ENCODE measurements at places on chromosomes 1 and 21.

DNA sequence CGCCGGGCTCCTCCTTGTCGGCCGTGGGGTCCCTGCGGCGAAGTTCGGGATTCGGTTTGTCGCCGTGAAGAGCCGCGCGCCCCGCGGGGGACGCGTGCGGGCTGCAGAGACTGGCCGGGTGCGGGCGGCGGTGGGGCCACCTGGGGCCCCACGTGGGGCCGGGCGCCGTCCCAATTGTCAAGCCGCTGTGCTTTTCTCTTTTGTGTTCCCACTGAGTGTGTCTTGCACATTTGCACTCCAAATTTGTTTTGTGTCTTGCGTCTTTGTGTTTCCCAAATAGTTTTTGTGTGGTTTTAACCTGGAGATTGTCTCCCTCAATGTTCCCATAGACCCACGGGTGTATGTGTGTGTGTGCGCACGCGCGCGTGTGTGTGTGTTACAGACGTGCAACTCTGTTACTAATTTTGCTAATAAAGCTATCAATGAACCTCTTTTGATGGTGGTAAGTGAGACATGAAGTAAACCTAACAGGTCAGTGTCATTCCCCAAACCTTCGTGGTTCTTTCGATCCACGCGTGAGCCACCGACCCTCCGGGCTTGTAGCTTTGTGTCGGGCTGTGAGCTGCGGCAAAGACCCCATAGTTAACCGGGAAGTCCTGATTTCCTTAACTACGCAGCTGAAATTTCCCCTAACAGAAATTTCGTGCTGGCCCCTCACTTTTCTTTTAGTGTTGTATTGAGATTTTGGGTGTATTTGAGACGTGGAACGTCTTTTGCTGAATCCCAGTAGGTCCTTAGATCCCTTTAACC, 708 bp downstream of the PRDM2 start:
- DNase-seq, result no peak

DNA sequence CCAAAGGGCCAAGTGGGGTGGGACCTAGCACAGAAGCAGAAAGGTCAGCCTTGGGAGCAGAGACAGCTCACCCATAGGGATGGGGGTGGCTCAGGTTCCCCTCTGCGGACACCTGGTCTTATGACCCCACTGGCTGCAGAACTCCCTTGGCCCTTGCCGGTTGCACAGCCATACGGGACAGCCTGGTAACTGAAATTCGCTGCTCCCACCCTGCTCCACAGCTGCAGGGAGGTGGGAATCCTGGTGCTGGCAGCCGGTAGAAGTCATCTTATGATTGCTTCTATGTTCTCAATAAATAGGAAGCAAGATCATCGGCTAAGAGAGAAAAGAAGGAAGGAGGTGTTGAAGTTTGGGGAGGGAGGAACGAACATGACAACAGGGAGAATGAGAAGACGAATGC, 64.1 kb downstream of the HLCS start:
- no peak for DNase-seq

- DNase-seq, result no peak
These were observed 289.4 kb upstream of the ADGRL4 start for GRCh38 chr1:79295967-79296366.

DNA sequence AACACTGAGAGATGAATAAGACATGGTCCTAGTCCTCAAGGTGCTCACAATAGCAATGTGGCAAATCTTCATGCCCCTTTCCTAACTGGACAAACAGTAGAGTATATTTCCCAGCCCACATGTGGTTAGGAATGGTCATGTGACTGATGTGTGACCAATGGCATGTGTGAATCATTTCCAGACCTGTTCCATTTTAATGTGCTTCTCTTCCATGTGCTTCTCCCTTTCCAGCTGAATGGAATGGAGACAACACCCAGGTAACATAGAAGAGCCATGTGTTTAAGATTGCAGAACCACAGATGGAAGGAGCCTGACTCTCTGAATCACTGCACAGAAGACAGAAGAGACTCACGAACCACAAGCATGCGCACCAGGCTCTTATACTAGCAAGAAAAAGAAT, 409.9 kb upstream of the NFIA start:
- DNase-seq, result no peak

GRCh38 chr1:192550922-192551534, 24.5 kb upstream of the RGS1 start:
- no peak for DNase-seq

- DNase-seq, result no peak
These were observed 24.5 kb downstream of the C21orf91 start for GRCh38 chr21:17794518-17795145.

- DNase-seq, result no peak
These were observed 57.0 kb downstream of the PTGER3 start for GRCh38 chr1:70990469-70991253.

DNA sequence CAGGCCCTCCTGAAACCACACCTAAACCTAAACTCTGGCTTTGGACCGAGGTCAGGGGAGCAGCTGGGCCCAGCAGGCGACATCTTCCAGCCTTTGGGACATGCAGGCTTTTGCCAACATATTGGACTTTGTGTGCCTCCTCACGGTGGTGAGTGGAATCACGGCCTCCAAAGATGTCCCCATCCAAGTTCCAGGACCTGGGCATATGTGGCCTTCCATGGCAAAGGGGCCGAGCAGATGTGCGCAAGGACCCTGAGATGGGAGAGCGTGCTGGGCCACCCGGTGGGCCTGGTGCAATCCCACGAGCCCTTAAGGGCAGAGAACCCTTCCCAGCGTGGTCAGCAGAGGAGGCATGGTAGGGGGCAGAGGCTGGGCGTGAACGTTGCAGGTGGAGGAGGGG, 160.8 kb upstream of the C1orf174 start:
- DNase-seq, result no peak

GRCh38 chr1:227459977-227460376, 103.4 kb upstream of the ZNF678 start:
- DNase-seq, result no peak

All from stimulated activated CD8-positive, alpha-beta memory T cell treated with anti-CD3 and anti-CD28 coated beads, Interleukin-4, amount 100 ng/mL, for 4 hours (primary cell).